ENCODE measurements at places on chromosomes 3 and 15.

GRCh38 chr3:78139166-78139565 lies 1099.3 kb downstream of the ROBO2 start:
- DNase-seq = no peak

DNA sequence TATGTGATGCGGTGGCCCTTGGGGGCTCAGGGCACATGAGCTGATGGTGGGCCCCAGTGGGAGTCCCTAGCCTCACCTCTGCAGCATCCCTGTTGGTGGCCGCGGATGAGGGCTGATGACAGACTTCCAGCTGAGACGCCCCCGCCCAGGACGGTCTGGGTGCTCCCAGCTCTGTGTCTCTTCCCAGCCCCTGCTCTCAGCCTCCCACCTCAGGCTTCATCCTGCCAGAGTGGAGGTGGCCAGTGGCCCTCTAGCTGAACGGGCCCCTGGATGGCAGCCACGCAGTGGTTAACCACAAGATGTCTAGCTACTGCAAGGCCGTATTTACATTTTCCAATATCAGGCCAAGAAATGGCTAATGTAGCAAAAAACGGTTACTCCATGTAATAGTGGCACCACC lies 205.3 kb upstream of the LINGO1 start:
- DNase-seq = no peak

GRCh38 chr15:45497261-45497660 lies 25.3 kb downstream of the SLC30A4 start:
- no peak for DNase-seq

DNA sequence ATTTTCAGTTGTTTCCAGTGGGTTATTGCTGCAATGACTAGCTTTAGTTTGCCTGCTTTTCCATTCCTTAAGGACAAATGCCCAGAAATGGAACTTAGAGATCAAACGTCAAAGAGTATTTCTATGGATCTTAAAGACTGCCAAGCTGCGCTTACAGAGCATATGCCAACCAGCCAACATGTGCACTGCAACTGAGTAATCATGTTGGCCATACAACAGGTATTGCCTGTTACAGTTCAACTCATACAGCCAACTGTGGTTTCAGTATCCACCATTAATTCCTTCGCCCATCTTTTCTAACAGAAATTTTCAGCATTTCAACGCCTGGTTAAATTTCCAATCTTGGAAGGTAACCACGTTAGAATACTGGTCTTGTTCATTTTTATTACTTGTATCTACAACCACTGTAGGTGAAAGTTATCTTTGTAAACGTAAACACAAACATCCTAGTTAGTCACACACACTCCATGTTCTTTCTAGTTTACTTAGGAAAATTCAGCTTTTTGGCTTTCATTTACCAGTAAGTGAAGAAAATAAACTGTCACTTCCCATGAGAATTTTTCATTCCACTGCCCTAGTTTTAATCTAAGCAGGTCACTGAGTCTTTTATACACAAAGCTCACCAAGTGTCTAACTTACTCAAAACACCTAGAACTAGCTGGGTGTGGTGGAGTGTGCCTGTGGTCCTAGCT lies 3.9 kb downstream of the RPL32 start:
- DNase-seq = no peak

DNA sequence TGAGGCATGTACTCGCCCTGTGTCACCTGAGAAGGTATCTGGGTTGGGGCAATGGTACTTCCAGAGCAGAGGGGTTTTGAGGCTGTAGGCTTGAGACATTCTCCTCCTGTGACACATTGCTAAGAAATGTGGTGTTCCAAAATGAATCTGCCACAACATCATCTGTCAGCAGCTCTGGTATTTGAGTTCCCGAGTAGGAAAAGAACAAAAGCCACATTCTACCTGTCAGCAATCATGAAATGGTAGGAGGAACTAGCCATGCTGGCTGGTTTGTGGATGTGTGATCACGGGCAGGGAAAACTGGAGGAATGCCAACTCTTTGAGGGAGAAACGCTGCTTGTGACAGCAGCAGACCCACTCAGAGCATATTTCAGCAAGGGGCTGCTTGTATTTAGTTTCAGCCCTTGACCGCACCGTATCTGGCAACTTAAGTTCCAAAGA lies 579.4 kb upstream of the TBL1XR1 start:
- no peak for DNase-seq

DNA sequence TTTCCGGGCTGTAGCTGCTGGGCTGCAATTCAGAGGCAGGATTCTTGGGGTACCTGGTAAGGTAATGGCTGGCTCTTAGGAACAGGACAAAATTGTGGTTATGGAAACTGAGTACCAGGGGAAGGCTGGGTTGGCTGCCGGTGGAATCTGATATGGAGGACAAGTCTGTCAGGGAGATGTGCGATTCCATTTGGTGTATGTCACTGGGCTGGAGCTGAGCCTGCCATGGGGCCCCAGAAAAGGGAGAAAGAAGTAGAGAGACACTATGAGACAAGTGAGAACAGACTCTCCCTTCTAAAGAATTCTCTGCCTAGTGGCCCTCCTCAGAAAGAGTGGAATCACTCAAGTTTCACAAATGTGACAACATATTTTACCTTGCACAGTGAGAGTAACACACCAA lies 368.2 kb upstream of the ROPN1 start:
- DNase-seq = no peak

- no peak for DNase-seq
These were observed 27.8 kb upstream of the GOLIM4 start for GRCh38 chr3:168123201-168124176.

DNA sequence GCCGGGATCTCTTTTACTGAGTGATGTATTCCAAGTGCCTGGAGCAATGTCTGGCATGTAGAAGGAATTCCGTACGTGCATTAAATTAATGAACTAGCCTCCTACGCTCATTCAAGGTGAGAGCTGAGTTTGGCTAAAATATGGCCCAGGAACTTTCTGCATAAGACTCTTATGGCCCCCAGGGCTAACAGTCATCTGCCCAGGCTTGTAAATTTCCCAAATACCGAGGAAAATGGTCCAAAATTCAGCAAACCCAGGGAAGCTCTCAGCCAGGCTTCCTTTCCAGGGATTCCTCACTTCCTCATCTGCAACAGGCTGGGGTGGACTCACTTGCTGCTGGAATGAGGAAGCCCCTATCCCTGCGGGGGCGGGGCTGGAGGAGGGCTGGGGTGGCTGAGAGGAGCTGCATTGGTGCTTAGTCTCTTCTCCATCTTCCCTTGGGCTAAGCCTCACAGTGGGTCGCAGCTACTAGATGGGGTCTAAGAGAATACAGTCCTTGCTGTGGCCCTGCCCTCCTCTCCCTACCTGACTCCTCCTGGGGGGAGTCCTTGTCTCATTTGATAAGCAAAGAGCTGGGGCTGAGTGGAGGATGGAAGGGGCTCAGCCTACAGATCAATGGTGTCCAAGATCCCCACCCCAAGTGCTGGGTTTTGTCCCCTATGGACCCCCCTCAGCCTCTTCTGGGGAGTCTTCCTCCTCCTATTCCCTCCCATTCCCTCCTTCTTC lies 28.5 kb upstream of the APOD start:
- DNase-seq = no peak

GRCh38 chr3:57382933-57383332 lies 90.4 kb upstream of the ASB14 start:
- no peak for DNase-seq

DNA sequence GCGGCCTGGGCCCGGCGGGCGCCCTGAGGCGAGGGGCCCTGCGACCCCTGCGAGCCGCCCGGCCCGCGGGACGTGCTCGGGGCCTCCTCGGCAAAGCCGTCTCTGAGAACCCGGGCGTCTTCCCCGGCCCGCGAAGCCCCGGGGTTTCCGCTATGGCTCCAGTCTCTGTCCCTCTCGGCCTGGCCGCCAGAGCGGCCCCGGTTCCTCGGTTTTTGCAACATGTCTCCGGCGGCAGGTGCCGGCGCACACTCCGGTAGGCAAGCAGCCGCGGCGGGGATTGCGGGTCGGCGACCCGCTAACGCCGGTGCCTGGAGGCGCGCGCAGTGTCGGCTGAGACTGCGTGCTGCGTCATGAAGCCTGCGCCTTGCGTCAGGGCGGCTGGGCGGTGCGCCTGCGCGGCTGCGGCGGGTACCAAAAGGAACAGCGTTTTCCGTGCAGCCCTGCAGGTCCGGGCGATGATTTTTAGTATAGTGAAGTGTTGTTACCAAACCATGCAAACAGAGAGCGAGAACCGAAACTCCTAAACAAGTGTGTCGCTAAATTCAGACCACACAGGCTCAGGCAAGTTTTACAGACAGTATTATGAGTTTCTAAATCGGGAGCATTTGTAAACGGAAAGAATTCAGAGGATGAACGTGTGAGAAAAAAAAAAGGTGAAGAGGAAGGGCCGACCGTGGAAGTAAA lies at the start of gene NSMCE3:
TSS of gene NSMCE3 (minus strand) at position 338 of the 684 bp plus-strand sequence. CDS start at position 221, 117 bp downstream.
- peak; percentile 68 for DNase-seq

DNA sequence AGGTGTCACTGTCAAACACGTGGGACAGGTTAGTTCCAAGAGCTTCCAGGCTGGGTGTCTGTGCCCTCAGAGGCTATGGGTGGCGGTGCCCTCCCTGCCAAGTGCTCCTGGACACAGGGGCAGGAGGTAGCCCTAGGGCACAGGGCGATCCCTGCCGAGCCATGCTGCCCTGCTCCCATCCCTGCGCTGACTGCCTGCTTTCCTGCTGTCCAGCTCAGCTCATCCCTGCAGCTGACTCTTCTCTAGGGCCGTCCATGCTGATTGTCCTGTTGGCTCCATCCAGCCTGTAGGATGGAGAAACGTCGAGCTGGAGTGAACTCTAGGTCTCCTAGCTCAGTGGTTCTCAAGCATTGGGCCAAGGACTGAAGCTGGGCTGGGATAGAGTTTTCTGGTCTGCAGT lies 3.7 kb downstream of the PDIA5 start:
- no peak for DNase-seq

DNA sequence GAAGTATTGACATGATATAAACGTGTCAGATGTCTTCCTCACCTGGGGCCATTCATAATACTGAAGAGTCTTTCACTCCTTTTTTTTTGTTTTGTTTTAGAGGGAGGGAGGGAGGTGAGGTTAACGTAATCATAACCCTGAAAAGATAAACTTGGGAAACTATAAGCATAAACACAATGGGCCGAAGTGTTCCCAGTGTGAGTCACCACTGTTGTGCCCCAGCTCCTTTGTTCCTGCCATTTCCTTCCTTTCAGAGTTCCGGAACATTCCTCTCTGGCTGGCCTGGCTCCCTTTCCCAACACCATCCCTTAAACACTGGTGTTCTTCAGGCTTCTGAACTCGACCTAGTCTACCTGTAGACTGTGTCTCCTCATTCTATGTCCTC lies 18.6 kb downstream of the PLD1 start:
- DNase-seq = no peak

DNA sequence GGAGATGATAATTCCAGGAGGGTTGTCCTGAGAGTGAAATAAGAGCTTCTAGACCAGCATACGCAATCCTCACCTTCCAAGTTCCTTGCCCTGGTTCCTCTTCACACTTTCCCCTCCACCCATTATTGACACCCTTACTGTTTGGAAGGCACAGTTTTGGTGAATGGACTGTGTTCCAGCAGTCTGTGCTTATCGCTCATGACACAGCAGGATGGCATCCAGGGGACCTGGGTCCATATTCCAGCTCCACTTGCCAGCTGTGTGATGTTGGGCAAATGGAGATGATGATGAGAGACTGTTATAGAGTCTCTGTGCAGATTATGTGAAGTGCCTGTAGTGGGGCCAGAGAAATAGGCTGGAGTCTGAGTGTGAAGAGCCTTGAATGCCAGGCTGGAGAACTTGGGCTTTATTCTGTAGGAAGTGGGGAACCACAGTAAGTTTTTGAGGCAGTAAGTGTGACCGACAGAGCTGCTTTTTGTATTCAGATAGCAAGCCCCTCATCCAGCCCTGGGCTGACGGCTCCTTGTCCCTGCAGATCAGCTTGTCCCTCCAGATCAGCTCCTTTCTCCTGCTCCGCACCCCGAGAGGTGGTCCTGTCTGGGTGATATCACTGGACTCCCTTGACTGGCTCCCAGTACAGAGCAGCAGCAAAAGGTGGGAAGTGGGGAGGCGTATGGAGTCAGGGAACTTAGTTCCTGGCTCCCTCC lies 8.1 kb downstream of the KBTBD13 start:
- no peak for DNase-seq

DNA sequence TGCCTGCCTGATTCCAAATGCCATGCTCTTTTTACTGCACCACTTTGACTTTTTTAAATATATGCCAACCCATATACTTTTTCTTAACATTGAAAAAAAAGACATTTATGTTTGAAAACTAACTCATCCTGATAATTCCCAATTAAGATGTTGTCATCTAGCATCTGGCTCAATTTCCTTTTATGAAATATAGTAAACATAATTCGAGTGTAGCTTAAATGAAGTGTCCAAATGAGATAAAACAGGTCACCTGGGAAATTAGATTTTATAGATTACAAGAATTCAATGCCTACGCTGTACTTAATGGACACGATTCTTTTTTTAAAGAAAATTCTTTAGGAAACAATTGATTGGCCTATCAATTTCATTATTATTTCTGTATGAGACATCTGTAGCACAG lies 2.8 kb downstream of the MDFIC2 start:
- DNase-seq = no peak

DNA sequence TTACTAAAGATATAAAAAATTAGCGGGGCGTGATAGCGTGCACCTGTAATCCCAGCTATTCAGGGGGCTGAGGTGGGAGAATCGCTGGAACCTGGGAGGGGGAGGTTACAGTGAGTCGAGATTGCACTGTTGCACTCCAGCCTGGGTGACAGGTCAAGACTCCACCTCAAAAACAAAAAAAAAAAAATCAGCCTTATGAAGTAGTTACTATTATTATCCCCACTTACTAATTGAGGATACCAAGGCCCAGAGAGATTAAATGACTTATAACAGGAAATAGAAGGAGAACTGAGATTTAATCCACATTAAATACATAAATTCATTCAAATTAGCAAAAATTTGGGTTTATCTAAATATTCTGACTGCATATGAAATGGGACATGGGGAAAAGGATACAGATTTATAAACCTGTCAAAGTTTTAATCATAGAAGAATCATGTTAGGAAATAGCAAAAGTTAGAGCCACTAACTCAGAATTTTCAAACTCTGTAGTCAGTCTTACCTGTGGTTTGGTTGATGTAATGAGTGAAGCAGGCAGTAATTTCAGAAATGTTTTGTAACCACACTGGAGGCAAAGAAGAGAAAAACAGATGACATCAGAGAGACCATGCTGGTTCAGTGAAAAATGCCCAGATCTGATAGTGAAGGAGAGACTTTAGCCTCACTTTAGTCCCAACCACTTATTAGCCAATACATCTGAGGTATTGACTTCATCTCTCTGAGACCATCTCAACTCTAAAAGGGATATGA lies 25.0 kb upstream of the ACAP2 start:
- DNase-seq = no peak

GRCh38 chr15:31824024-31824423 lies 206.3 kb upstream of the CHRNA7 start:
- no peak for DNase-seq

DNA sequence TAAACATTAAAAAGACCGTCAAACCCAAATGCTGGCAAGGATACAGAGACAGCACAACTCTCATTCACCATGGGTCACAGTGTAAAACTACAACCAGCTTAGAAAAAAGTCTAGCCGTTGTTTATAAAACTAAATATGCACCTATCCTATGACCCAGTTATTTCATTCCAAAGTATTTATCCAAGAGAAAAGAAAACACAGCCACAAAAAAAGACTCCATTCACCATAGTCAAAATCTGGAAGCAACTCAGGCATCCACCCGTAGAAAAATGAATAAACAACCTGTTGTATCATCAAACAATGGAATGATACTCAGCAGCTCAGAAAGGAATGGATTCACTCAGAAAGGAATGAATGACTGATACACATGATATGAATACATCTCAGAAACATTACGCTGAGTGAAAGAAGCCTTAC lies 28.6 kb downstream of the PLD1 start:
- DNase-seq = no peak

Data from stimulated activated CD4-positive, alpha-beta T cell treated with anti-CD3 and anti-CD28 coated beads, Interleukin-1b, Interleukin-23, amount 100 ng/mL, for 1 hour (primary cell).